CD4-positive, CD25-positive, alpha-beta regulatory T cell (primary cell): ENCODE measurements at places on chromosomes 4 and X.

- peaks cover 2% of the 10 kb centered on the region for H3K36me3 ChIP-seq
- no peak overlapping the region for H3K27ac ChIP-seq
- peak; percentile 51 for DNase-seq
- no peaks in the 10 kb centered on the region for H3K27me3 ChIP-seq
Measured at GRCh38 chrX:150587585-150588503, 19.4 kb downstream of the MTM1 start.

DNA sequence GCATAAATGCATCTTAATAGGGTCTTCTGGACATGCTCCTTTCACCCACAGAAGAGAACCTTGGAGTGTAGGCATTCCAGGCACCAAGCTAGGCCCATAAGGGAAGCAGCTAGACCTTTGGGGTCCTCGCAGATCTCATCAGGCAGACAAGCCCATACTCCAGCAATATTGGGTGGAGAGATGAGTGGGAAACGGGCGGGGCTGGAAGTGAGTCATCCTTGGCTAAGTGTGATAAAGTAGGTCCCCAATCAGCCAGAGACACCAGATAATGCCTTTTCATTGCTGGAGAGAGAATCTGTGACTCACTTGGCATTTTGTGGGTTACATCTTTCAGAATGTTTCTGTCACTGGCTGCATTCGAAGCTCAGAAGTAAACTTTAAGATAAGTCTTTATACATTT is 133.3 kb upstream of the MBNL3 start:
- H3K27ac ChIP-seq, result no peak overlapping the region
- no peaks in the 10 kb centered on the region for H3K4me1 ChIP-seq
- H3K36me3 ChIP-seq, result no peaks in the 10 kb centered on the region
- DNase-seq, result peak; percentile 23
- no peak overlapping the region for H3K4me3 ChIP-seq

DNA sequence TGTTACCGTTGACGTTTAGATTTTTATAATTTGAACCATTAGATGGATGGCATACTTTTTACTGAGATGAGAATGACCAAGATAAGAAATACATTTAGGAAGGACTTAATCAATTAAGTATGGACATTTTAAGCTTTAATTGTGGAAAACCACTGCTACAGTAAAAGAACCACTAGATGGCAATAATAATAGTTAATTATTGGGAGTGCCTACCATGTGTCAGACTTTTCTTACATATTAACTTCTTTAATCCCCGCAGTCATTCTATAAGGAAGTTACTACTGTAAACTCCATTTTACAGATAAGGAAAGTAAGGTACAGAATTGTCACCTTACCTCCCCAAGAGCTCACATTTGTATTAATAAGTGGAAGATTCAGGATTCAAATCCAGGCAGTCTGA is 48.5 kb upstream of the MYOZ2 start:
- DNase-seq, result no peak
- no peak overlapping the region for H3K27ac ChIP-seq
- H3K27me3 ChIP-seq, result no peaks in the 10 kb centered on the region
- no peaks in the 10 kb centered on the region for H3K4me1 ChIP-seq

DNA sequence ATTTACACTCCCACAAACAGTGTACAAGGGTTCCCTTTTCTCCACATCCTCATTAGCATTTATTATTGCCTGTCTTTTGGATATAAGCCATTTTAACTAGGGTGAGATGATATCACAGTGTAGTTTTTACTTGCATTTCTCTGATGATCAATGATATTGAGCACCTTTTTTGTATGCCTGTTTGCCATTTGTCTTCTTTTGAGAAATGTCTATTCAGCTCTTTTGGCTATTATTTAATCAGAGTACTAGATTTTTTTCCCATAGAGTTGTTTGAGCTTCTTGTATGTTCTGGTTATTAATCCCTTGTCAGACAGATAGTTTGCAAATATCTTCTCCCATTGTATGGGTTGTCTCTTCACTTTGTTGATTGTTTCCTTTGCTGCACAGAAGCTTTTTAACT is 190.6 kb downstream of the MAGEB17 start:
- no peak overlapping the region for H3K27ac ChIP-seq
- no peaks in the 10 kb centered on the region for H3K36me3 ChIP-seq
- H3K27me3 ChIP-seq, result no peaks in the 10 kb centered on the region
- no peak for DNase-seq

- DNase-seq, result peak; percentile 32
- H3K27ac ChIP-seq, result peak overlapping the region; percentile 75
- peaks cover 8% of the 10 kb centered on the region for H3K36me3 ChIP-seq
- H3K4me1 ChIP-seq, result peaks cover 3% of the 10 kb centered on the region
Measured at GRCh38 chr4:150828159-150828558, 186.9 kb downstream of the LRBA start.

DNA sequence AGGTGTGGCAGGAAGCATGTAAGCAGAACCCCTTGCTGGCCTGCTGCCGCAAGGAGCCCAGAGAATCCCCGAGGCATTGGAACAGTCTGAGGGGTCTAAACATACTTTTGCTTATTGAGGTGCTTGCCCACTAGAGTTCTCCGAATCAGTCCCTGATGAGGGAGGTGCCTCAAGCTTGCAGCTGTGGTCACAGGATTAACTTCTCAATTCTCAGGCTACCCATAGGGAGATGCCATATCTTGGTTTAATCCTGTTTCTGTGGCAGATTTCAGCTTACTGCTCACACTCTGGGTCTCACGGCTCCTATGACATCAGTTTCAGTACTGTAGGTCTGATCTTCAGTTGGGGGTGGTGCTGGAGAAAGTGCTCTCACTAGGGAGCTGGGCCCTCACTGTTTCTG is 39.9 kb downstream of the CCNG2 start:
- H3K4me1 ChIP-seq, result peaks cover 12% of the 10 kb centered on the region
- no peak overlapping the region for H3K27ac ChIP-seq
- no peaks in the 10 kb centered on the region for H3K27me3 ChIP-seq
- no peak for DNase-seq

DNA sequence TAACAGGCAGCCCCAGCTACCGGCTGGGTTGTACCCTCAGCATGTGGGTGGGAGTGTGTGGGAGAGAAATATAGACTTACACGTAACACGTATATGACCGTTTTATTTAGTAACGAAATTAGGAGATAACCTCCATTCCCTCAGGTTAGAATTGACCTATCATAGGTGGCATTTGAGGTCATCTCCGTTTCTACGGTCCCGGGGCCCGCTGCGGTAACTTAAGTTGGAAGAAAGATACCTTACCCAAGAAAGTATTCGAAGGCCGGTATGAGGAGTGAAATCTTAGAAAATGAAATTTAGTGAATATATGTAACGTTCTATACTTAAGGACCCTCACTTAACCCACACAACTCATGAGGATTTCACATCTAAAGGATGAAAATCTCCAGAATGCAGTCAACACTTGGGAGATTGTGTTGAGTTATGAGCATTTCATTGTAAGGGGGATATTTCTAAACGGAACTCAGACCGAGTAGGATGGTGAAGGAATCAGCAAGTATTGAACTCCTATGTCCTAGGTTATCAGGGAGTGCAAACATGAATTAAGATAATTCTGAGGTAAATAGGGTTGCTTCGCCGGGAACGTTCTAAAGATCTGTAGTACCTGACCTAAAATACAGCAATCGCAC is 891 bp downstream of the CISD2 start:
- H3K36me3 ChIP-seq, result no peaks in the 10 kb centered on the region
- peaks cover 40% of the 10 kb centered on the region for H3K4me1 ChIP-seq
- no peak for DNase-seq
- H3K27me3 ChIP-seq, result no peaks in the 10 kb centered on the region

- no peaks in the 10 kb centered on the region for H3K36me3 ChIP-seq
- H3K4me3 ChIP-seq, result no peak overlapping the region
- no peak overlapping the region for H3K27ac ChIP-seq
- no peaks in the 10 kb centered on the region for H3K27me3 ChIP-seq
- DNase-seq, result no peak
Measured at GRCh38 chr4:53644607-53645006, 53.3 kb upstream of the LNX1 start.

- no peaks in the 10 kb centered on the region for H3K27me3 ChIP-seq
- DNase-seq, result no peak
- H3K4me3 ChIP-seq, result no peak overlapping the region
- H3K4me1 ChIP-seq, result no peaks in the 10 kb centered on the region
Measured at GRCh38 chr4:146407257-146407656, 114.5 kb downstream of the SLC10A7 start.

GRCh38 chrX:134908356-134908755 is 82.4 kb upstream of the SMIM10 start:
- H3K27ac ChIP-seq, result no peak overlapping the region
- no peaks in the 10 kb centered on the region for H3K4me1 ChIP-seq
- no peak for DNase-seq
- H3K36me3 ChIP-seq, result no peaks in the 10 kb centered on the region
- no peak overlapping the region for H3K4me3 ChIP-seq

DNA sequence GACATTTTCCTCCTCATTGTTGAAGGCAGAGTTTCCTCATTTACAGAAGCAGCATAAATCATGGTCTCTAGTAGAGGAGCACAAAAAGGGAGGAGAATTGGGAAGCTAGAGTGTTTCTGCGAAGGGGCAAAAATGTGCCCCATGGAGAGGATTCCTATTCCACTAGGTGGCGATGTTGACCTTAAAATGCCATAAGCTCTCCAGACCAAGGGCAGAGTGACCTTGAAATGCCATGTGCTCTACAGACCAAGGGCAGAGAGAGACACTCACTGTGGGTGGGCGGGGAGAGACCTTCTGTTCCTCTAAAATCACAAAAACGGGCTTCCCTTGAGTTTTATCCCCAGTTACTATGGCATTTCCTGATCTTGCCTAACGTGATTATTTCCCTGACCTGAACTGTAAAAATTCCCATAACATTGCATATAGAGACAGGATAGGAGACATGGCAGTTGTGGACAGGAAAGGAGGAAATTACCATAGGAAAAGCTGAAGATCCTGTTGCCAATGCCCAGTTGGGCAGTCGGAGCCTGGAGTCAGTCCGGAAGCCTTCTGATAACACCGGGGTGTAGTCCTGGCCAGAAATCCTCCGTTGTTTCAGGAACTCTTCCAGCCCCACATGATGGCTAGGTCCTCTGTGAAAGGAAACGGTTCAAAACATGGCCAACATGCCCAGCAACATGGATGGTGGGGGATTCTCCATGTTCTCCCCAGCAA is 567.7 kb downstream of the MAGEB5 start:
- no peaks in the 10 kb centered on the region for H3K4me1 ChIP-seq
- DNase-seq, result no peak
- no peak overlapping the region for H3K4me3 ChIP-seq
- H3K36me3 ChIP-seq, result no peaks in the 10 kb centered on the region
- no peaks in the 10 kb centered on the region for H3K27me3 ChIP-seq
